ENCODE measurements at places on chromosomes 4 and X.
A peak's percentile ranks its signal among the peaks of the same experiment; 100 is the strongest.

- DNase-seq: no peak
Measured at GRCh38 chrX:44085209-44085608, 112.0 kb upstream of the NDP start.

GRCh38 chr4:103099691-103100392, at the start of gene BDH2:
Gene BDH2 (minus strand): TSS chr4:103099834. CDS start chr4:103096254, 3,580 bp downstream.
- peak; percentile 31 for DNase-seq

DNA sequence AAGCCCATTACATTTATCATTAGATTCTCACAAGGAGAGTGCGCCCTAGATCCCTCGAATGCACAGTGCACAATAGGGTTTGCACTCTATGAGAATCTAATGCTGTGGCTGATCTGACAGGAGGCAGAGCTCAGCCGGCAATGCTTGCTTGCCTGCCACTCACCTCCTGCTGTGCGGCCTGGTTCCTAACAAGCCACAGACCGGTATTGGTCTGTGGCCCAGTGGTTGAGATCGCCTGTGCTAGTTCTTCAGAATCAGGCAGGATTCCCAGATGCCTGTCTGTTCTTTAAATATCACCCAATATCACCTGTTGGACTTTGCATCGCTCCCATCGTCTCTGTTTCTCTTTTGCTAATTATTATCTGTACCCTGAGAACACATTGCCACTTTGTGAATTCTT, 14.0 kb downstream of the DSPP start:
- DNase-seq: no peak

- no peak for DNase-seq
Measured at GRCh38 chrX:281166-281999, at the start of gene PLCXD1. Gene PLCXD1 (plus strand): TSS chrX:281381. CDS start chrX:284188, 2,807 bp downstream.

DNA sequence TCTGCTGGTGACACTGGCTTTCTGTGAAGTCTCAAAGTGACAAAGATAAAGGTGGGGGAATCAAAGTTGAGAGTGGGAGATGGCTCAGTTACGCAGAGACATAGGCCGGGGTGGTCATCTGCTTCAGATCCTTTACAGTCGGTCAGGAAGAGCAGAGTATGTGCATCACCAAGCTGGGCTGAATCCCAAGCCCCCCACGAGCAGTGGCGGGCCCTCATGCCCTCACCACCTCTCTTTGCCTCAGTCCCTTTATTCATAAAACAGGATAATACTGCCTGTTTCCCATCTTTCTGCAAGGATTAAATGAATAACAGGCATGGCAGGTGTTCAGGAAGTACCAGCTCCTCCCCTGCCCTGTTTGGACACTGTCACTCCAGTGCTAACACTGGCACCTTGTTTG, 135.6 kb downstream of the EVC2 start:
- no peak for DNase-seq

DNA sequence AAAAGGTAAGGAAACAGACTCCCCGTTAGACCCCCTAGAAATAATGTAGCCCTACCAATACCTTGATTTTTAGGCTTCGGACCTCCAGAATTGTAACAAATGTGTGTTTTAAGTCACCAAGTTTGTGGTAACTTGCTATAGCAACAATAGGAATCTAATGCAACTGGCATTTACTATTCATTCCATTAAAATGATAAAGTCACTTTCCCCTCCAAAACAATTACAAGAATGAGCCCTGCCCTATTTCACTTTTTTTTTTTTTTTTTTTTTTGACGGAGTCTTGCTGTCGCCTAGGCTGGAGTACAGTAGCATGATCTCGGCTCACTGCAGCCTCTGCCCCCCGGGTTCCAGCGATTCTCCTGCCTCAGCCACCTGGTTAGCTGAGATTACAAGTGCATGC, 3.5 kb upstream of the DDX60L start:
- DNase-seq: no peak

DNA sequence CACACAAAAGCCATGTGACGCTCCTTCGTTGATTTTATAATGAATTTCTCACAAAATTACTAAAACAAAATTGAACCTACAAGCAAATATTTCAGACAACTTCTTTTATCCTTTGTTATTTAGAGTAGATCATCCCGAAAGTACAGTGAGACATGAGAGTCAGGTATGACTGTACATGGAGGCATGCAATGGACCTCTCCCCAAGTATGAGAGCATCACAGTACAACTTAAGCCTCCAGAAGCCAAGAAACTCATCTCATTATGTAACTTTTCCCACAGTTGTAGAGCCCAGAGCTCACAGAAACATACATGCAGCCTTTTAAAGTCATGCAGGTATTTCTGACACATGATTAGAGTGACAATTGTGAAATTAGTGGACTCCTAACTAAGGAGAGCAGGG, 167.7 kb downstream of the PAPSS1 start:
- no peak for DNase-seq

- no peak for DNase-seq
Measured at GRCh38 chr4:126604268-126604867, 1028.4 kb upstream of the INTU start.

GRCh38 chr4:40940317-40940741, 190.6 kb downstream of the NSUN7 start:
- DNase-seq: no peak

DNA sequence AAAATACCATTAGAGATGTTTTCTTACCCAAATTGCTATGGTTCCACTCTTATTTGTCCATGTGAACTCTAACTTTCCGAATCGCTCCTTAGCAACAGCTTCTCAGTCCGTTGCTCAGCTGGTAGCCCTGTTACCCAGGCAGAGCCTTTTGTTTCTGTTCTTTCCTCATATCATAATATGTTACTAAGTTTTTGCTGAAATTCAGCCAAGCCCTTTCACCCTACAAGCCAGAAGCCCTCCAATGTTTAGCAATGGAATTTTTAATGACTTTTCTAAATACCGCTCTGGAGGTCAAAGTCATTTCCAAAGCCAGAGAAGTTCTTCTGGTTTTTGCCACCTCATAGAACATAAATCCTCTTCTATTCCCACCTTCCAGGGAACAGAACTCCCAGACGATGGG, 1029.5 kb downstream of the C4orf33 start:
- DNase-seq: no peak

GRCh38 chr4:6880691-6881090, 28.9 kb upstream of the TBC1D14 start:
- no peak for DNase-seq

DNA sequence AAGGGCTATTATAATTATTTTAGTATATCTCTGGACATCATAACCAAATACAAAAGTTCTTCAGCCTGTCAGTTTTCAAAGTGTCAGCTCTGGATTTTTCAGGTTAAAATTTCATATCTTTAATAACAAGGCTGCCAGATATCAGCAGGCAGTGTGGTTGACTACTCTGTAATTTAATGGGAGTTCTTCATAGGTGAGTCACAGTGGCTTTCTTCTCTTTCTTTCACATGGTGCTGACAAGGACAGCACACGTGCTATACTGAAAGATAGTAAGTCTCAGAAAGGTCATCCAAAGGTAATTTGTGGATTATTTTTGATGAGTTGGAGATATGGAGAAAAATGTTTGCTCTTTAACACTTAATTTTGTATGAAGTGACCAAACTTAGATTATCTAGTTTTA, 43.2 kb downstream of the GALNT7 start:
- no peak for DNase-seq

DNA sequence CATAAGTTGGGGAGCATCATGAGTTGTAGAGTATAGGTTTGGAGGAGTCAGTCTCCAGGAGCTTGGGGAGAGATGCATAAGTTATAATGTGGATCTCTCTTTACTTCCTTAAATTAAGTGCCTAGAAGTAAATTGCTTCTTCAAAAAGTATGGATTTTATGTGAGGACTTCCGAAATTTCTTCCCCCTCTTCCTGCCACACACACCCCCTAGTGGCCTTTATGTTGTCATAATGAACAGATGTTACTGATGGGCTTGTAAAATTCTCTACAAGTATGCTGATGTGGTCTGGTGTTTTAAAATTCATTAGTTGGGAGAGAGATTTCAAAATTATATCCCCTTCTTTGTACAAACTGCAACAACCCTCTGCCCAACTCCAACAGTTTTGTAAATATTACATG, 2.3 kb upstream of the METTL14 start:
- no peak for DNase-seq

GRCh38 chrX:75957107-75957610, 172.1 kb upstream of the MAGEE2 start:
- no peak for DNase-seq

- DNase-seq: no peak
Measured at GRCh38 chr4:129082302-129082701, 11.0 kb downstream of the SCLT1 start.

- DNase-seq: no peak
Measured at GRCh38 chrX:64198036-64198435, 7.5 kb downstream of the AMER1 start.

- DNase-seq: no peak
Measured at GRCh38 chrX:9383655-9384054, 81.2 kb upstream of the TBL1X start.

- no peak for DNase-seq
Measured at GRCh38 chr4:171785388-171785787, 27.8 kb upstream of the GALNTL6 start.

DNA sequence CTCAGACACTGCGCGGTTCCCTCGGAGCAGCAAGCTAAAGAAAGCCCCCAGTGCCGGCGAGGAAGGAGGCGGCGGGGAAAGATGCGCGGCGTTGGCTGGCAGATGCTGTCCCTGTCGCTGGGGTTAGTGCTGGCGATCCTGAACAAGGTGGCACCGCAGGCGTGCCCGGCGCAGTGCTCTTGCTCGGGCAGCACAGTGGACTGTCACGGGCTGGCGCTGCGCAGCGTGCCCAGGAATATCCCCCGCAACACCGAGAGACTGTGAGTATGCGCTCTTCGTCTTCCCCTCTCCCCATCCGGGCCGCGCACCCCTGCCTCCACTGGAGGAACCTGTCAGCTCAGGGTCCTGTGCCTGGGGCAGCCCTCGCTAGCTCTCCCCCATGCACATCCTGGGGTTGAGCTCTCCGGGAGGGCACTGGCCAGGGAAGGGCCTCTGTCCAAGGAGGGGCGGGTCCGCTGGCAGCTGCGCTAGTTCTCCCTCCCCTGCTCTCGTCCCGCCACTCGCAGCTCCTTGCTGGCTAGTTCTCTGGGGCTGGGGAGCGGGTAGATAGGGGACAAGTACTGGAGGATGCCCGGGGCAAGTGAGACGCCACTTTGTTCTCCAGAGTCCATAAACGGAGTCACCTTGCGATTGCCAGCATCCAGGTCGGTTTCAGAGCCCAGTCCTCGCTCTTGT, 2.2 kb downstream of the SLIT2 start:
- DNase-seq: no peak

DNA sequence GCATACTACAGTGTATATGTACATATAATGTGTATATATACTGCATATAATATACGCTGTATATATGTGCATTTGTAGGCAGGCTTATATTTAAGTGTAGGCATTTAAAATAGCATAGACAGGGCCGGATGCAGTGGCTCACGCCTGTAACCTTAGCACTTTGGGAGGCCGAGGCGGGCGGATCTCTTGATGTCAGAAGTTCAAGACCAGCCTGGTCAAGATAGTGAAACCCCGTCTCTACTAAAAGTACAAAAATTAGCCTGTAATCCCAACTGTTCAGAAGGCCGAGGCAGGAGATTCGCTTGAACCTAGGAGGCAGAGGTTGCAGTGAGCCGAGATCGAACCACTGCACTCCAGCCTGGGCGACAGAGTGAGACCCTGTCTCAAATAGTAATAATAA, 78.4 kb downstream of the JAKMIP1 start:
- DNase-seq: no peak

DNA sequence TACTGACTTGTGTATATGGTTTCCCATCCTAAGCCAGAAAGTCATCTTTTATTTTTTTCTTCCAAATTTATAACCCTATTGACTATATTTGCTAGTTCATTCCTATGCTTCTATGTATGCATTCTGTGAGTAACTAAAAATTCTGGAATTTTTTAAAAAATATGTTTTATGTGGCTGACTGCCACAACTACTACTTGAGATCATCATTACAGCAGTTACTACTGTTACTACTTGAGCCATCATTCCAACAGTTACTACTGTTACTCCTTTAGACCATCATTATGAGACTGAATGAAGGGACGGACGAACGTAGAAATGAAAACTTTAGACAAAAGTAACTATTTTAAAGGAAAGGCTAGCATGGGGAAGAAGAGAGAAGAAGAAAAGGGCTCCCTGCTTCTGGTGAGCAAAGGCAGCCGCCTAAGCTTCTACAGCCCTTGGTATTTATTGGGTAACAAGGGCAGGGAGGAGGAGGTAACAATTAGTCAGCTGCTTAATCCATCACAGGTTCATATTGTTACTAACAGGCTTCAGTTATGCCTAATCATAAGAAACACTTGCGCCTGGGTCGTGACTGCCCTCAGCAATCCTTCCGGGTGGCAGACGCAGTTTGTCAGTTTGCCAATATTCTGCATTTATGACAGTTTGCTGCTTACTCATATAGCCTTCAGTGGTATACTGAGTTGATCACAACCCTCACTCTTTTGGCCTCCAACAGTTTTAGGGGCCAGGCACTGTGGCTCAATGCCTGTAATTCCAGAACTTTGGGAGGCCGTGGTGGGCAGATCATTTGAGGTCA, 80.4 kb downstream of the PDLIM5 start:
- no peak for DNase-seq

- no peak for DNase-seq
Measured at GRCh38 chrX:12567857-12568256, 223.4 kb upstream of the PRPS2 start.

DNA sequence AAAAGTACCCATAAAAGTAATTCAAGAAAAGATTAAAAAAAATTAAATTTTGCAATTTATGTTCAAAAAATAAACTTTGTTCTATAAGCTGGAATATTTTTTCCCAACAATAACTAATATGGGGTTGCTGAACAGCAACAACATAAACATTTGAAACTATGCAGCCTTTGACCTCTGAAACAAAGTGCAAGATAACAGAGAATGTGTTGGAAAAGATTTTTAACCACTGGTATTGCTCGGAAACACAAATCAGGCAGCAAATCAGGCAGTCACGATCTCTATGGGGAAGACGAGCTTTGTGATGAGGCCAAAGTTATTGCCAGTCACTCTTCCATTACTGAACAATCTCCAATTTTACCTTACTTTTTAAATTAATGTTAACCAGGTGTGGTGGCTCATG, 332.1 kb downstream of the PABPC4L start:
- DNase-seq: no peak

GRCh38 chr4:84634961-84635360, 52.0 kb downstream of the CDS1 start:
- DNase-seq: no peak

DNA sequence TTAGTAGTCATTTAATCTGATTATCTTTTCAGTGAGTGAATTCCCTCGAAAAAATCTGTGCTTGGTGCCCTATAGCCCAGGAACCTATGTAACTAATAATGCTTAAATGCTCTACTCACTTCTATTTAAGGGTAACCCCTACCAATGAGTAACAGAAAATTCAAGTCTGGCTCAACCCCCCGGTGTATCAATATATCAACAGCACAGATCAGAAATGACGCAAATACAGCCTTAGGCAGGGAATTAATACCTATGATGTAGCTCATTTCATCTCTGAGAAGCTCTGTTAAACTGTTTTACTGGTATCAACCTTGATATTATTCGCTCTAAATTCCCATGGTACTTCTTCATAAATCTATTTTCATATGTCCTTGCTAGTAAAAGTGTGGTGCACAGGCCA, 28.6 kb downstream of the PDGFC start:
- DNase-seq: no peak

- DNase-seq: no peak
Measured at GRCh38 chrX:110338935-110339334, 19.7 kb upstream of the RTL9 start.

- DNase-seq: no peak
Measured at GRCh38 chrX:96696462-96696861, 11.8 kb downstream of the DIAPH2 start.

Measured in T-helper 22 cell (primary cell).